GM13976 (cell line): ENCODE measurements at places on chromosomes 7 and 10.
A peak's percentile ranks its signal among the peaks of the same experiment; 100 is the strongest.

GRCh38 chr10:124561206-124561605 lies 99.6 kb downstream of the LHPP start:
- DNase-seq = no peak

DNA sequence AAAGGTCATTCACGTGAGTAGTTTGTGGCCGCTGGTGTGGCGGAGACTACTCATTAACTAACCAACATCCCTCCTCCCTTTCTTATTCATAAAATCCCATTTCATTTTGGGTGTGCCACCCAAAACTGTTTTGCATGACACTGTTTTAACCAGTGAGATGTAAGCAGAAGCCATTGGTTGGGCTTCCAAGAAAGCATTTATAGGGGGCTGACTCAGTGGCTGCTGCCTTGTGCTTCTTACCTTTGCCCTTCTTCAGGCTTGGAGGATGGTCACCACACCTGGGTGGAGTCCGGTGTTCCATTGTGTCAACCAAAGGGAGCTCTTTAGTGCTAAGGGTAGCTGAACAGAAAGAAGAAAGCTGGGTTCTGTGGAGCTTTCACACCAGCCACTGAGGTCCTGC lies 37.2 kb upstream of the EPC1 start:
- DNase-seq = no peak

DNA sequence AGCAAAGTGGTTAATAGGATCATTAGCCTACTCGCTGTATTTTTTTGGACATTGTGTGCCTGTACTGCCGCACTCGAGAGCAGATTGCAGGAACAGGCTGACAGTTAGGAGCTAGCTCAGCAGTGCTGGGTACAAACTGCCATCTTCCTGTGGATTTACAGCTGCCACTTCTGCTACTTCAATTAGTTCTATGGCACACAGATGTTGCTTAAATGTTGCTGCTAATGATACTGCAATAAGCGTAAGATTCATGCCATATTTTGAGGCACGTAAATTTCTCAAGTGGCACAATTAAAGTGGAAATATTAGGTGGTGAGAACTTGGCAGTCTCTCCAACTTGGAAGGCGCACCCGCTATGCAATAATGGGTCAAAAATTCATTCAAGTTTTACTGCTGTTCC lies 171.9 kb downstream of the EBF3 start:
- DNase-seq = no peak

DNA sequence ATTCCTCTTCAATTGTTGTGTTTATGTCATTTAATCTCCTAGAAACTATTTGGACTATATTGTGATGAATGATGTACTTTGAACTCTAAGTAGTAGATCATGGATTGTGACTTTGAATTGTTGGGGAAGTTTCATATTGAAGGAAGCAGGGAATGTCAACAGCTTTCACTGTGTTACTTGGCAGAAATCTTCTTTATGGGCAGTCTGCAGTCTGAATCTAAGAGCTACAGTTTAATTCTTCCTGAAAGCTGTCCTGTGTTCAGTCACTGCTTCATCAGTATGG lies 91.6 kb downstream of the PPP1R9A start:
- DNase-seq = no peak

DNA sequence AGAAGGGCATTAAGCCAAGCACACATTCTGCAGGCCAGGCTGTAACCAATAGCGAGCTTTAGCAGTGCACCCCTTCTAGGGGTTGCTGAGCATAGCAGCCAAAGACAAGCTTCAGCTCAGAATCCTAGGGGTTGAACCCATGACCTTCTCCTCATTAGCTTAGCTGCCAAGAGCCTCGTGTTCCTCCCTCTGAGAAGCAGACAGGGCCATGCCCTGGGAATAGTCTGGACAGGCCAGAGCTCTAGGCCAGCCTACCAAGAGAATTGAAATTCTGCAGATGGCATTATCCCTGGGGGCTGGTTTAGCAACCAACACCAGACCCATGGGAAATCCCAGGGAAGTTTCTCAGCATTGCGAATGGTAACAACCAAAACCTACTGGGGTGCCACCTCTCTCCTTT lies 77.2 kb downstream of the PLXNA4 start:
- no peak for DNase-seq

DNA sequence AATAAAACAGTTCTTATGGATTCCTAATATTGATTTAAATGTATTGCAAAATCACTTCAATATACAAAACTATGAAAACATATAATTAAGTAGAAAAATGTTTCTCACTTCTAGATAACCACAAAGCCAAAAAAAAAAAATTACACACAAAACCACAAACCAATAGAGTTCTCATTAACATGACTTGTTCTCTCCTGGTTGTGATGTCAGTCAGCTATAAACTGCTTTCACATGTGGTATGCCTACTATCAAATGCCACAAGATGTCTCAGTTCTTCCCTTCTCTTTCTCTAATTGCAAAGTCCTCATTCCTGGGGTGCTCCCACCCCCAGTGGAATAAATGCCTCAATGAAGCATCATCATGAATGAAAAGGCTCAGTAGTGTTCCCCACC lies 16.6 kb downstream of the GNAI1 start:
- no peak for DNase-seq

DNA sequence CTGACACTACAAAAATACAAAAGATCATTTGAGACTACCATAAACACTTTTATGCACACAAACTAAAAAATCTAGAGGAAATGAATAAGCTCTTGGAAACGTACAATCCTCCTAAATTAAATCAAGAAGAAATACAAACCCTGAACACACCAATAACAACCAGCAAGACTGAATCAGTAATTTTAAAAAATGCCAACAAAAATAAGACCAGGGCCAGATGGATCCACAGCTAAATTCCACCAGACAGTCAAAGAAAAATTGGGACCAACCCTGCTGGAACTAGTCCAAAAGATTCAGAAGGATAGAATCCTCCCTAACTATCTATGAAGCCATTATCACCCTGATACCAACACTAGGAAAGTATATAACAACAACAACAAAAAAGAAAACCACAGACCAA lies 277.4 kb downstream of the AGMO start:
- no peak for DNase-seq

DNA sequence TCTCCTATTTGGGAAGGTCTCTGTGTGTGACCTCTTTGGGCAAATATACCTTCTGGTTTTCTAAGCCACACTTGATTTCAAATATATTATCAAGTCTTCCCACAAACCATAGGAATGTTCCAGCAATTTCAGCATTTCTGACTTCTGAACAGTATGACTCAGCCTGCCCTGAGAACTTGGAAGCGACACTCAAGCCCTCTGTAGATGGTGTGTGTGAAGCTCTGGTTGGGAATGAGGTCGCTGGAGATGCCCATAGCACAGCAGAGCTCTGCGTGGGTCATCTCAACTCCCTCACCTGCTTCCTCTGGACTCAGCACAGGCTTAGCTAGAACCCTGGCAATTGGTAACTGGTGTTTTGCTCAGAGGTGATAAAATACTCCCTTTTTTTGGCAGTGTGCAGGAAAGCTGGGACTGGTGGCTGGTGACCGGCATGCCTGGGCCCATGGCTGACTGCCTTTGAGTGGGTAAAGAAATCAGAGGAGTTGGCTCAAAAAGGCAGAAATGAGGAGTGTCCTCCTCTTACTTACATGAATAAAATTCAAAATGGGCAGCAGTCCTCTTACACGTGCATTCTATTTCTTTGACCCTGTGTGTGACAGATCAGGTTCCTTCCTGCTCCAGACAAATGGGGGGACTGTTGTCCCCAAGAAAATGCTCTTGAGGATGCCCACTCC lies 87.5 kb upstream of the NRP1 start:
- DNase-seq = no peak

DNA sequence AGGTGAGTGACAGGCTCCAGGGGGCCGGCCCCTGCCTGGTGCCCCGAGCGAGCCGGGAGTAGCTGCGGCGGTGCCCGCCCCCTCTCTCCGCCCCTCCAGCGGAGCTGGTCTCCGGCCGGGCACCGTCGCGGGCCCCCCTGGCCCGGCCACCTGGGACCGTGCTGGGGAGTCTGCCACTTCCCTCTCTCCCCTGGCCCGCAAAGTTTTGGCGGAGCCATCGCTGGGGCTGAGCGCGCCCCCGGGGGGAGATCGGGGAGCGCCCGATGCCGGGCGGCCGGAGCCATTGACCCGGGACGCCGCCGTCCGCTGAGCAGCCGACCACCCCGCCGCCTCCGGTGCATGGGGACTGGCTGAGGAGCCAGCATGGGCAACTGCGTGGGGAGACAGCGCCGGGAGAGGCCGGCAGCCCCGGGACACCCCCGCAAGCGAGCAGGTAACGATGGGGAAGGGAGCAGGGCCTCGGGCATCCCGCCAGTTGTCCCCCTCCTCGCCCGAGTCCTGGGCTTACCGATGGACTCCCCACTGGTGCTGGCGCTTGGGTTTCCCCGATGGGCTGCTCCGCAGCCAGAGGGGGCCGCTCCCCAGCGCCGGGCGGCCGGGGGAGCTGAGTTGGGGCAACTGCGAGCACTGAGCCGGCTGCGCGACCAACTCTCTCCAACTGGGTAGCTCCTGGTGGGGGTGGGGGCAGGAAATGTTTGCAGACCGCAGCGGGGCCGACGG lies at the start of gene UBTD1:
TSS of gene UBTD1 (plus strand) at position 84 of the 720 bp plus-strand sequence. CDS start at position 364, 280 bp downstream.
- peak; percentile 65 for DNase-seq

GRCh38 chr7:12524794-12525386 lies 45.6 kb upstream of the SCIN start:
- DNase-seq = peak; percentile 13

DNA sequence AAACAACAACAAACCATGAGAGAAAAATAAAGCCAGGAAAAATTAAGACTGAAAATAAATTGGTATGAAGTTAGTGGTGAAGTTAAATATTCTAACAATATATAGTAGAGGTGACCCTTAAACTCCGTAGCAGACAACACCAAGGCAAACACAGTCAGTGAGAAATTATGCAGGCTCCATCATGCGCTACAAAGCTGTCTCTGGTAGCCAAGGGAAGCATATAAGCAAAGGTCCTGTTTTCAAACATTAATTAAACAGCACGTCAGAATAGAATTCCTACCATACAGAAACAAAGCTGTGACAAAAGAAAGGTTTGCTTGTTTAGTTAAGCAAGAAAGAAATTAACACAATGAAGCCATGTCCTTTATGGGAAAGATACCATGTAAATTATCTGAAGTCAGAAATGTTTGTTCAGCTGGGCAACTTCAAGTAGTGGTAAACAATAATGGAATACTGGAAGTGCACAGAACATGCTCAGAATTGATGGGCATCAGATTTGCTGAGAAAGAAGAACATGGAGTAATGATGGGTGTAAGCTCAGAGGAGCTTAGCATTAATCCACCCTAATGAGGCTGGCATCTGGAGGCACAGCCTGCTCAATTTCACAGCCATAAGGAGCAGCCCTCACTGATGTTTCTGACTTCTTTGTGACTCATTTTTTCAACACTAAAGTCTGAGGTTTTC lies 75.7 kb downstream of the IGF2BP3 start:
- no peak for DNase-seq

DNA sequence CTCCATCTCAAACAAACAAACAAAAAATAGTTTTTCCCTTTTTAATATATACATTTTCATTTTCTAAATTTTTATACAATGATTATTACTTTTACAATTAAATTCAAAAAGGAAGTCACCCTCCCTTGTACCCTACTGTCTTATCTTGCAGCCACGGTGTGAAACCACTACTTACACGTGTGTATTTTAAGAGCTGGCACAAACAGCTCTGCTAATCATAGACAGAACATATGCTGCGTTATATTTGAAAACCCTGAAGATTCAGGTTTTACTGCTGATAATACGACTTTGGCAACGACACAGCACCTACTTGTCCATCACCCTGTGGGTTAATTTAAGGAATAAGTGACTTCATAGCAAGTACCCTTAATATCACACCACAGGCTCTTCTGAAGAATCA lies 991 bp downstream of the ANKRD61 start:
- no peak for DNase-seq

DNA sequence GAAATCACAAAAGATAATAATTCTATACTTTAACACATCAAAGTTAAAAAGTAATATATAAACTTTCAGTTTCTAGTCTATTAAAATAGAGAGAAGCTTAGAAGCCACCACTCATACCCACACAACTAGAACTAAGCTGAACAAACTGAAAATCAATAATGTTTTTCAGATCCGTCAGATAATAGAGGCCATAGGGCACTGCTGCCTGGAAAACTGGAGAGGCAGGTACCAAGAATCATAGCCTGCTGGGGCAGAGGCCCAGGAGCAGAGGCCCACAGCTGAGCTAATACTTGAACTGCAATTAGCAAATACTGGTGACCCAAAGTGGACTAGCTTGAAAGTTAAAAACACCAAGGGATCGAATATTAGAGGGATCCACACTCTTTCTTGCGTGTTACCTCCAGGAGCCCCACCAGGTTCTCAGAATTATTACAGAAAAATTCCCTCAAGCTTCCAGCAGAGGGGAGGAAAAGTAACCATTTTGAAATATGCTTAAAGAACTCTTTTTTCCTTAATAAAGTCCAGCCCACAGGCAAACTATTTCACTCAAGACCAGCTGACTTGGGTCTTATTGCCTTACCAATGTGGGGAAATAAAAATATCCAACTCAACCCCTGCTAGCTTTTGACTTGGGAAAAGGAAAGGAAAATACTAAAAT lies 774.1 kb upstream of the IGFBP3 start:
- DNase-seq = no peak

DNA sequence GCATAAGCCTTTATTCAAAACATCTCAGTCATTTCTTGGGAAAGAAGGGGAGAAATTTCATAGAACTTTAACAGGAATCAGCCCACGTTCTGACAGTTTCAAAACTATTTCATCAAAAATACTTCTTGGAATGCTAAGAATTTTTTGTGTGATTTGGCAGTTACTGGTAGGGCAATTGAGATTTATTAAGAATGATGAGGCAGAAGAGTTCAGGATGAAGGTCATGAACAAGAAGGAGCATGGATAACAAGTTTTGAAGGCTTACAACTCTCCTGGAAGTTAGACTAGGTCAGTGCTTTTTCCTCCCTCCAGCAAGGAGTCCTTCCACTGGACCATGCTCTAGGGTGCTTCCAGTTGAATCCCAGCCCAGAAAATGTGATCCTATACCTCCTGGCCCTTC lies 569.9 kb downstream of the ANKRD7 start:
- no peak for DNase-seq

DNA sequence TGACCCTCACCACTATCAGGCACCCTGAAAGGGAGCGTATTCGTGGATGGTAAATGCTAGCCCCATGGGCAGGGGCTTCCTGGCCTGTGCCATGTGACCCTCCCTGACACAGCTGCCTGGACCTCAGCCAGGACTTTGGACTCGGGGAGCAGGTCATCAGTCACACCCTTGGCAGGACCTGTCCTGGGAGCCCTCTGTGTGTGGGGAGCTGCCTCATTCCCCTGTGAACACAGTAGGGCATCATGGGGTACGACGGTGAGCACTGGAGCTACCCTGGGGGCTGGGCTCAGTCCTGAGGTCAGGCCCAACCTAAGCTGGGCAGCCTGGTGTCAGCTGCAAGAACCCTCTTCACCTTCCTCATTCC lies 129.3 kb upstream of the FAM20C start:
- DNase-seq = no peak

DNA sequence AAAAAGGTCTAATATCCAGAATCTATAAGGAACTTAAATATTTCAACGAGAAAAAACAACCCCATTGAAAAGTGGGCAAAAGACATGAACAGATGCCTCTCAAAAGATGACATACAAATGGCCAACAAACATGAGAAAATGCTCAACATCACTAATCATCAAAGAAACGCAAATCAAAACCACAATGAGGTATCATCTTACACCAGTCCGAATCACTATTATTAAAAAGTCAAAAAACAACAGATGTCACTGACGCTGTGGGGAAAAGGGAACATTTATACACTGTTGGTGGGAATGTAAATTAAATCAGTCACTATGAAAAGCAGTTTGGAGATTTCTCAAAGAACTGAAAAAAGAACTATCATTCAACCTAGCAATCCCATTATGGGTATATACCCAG lies 6.0 kb downstream of the VWDE start:
- DNase-seq = no peak

- peak; percentile 89 for DNase-seq
These were observed 103.6 kb downstream of the SMURF1 start for GRCh38 chr7:99040104-99040958.
